ENCODE measurements at places on chromosomes 2 and 18. TPM values are rescaled to one million over a fixed set of nuclear protein-coding genes. Genes with fewer than 3 reads are reported as not detected.

GRCh38 chr2:113739849-113740248 lies 16.6 kb downstream of the SLC35F5 start:
- DNase-seq: no peak

Gene RBM45
- total RNA-seq: 26.1 TPM

DNA sequence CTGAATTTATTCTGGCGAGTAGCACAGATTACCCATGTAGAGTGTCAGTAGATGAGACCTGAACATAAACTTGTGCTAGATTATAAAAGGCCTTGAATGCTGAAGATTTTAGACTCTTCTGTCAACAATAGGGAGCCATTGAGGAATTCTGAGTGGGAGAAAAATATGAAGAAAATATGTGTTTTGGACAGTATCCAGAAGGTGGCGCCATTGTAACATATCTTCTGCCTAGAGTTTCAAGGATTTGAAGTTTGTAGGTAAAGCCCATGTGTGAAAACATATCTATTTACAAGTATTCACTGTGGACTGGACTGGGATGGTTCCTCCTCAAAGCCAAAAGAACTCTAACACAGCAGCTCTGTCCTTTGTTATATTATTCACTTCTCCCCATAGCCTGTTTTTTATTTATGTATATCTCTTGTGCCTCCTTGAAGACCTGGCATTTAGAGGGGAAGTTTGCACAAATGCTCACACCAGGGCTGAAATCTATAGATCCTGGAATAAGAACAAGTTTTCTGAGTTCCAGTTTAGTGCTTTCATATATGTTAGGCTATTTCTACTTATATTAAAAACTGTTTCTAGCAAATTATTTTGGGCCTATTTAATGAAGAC lies 124.9 kb downstream of the RDH14 start:
- no peak for DNase-seq

Gene RTP5
- 2.4 TPM for total RNA-seq

Gene GATA6
- total RNA-seq: under 0.01 TPM

DNA sequence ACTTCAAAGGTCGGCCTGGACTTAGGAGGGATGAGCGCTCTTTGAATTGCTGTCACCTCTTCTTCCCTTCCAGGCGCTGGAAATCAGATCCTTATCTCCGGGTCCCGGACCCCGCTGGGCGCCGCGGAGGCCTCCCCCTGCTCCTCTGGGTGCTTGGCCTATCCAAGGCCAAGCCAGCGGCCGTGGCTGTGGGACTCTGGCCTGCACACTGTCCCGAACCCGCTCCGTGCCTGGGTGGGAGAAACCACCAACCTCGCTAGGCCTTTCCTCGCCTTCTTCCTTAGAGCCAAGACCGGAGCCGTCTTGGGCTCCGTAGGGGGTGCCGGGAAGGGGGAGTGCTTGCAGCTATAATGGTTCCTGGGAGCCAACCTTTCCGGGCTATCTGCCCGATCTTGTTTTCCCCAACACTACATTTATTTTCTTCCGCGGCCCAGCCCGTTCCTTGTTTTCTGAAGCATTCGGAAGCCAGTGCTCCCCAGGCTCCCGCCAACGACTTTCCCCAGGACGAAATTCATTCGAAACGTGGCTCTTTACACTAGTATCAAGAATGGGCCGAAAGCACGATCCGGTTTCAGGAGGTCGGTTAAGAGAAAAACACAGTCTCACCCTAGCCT lies 2.4 kb downstream of the OSR1 start:
- no peak for DNase-seq

Gene RMDN2
- 27.7 TPM for total RNA-seq

DNA sequence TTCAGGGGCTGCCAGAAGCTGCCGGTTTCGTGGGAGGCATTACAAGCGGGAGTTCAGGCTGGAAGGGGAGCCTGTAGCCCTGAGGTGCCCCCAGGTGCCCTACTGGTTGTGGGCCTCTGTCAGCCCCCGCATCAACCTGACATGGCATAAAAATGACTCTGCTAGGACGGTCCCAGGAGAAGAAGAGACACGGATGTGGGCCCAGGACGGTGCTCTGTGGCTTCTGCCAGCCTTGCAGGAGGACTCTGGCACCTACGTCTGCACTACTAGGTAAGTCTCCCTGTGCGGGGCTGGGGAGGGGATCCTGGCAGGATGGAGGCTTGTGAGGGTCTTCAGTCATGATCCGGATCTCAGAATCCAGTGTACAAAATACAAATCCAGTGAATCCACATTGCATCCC lies 17.8 kb downstream of the IL1R2 start:
- DNase-seq: no peak

Gene PRKAG3
- not detected for total RNA-seq

Gene COL3A1
- 88.0 TPM for total RNA-seq

DNA sequence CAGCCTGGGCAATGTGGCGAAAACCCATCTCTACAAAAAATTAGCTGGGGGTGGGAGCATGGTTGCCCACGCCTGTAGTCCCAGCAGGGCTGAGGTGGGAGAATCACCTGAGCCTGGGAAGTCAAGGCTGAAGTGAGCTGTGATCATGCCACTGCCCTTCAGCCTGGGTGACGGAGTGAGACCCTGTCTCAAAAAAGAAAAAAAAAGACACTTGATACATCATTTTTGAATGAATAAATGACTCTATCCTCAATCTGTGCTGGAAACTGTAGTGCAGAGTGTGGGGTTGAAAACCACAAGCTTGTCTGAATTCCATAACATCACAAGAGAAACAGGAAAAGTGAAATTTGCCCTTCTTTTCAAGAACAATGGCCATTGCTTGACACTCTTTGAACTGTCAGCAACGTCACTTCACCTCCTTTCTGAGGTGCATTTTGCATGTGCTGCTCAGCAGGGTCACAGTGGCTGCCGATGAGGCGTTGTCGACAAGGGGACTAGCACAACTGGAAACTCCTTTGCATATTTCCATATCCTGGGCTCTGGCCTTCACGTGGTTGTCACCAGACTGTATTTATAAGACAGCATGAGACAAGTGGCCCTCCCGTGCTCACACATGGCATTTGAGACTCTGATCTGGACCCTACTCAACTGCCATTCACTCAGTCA lies 54.2 kb downstream of the DDX1 start:
- no peak for DNase-seq

Gene NIF3L1
- total RNA-seq: 33.4 TPM

Gene SIX2
- total RNA-seq: 0.41 TPM

GRCh38 chr2:86186431-86186830 lies 8.8 kb downstream of the IMMT start:
- no peak for DNase-seq

DNA sequence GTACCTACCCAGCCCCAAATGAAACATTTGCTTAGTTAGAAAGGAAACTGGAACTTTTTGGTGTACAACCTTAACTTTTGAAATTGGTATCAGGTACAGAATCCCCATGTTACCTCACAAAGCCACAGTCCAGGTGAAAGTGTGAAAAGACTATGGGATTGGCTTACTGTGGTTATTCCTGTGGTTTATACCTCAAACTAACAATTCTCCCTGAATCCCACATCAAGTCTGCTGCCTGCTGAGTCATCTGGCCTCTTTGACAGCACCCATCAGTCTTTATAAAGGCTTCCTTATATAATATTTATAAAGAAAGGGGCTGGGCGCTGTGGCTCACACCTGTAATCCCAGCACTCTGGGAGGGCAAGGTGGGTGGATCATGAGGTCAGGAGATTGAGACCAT lies 164.6 kb downstream of the TMEM247 start:
- DNase-seq: no peak

DNA sequence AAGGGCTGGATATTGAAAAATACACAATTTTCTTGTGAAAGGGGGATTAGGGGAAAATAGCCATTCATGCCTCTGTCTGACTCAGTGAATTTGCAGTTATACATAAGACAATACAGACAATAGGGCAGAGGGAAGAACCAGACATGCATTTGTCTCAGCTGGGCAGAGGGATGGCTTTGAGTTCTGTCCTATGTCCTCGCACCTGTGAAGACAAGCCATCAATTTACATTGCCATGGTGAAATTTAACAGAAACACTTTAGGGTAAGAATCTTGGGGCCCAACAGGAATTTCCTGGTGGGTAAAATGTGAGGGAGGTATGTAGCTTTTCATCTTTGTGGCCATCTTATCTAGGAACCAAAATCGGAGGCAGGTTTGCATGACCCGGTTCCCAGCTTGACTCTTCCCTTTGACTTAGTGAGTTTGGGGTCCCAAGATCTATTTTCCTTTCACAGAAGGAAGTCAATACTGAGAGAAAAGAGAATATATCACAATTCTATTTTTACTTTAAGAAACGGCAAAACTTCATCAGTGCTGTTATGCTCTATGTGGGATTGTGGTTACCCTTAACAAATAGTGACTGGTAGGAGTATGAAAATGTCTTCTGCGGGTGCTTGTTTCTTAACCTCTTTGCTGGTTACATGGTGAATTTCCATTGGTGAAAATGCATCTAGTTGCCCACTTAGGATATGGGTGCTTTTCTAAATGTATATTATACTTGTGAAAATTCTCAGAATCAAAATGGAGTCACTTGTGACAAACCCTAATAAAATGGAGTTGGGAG lies 221.8 kb downstream of the SPP2 start:
- DNase-seq: no peak

- peak; percentile 70 for DNase-seq
These were observed 75.0 kb downstream of the CTIF start for GRCh38 chr18:48613589-48614404.

- DNase-seq: no peak
These were observed 239.0 kb upstream of the CXCR4 start for GRCh38 chr2:136357007-136357380.

DNA sequence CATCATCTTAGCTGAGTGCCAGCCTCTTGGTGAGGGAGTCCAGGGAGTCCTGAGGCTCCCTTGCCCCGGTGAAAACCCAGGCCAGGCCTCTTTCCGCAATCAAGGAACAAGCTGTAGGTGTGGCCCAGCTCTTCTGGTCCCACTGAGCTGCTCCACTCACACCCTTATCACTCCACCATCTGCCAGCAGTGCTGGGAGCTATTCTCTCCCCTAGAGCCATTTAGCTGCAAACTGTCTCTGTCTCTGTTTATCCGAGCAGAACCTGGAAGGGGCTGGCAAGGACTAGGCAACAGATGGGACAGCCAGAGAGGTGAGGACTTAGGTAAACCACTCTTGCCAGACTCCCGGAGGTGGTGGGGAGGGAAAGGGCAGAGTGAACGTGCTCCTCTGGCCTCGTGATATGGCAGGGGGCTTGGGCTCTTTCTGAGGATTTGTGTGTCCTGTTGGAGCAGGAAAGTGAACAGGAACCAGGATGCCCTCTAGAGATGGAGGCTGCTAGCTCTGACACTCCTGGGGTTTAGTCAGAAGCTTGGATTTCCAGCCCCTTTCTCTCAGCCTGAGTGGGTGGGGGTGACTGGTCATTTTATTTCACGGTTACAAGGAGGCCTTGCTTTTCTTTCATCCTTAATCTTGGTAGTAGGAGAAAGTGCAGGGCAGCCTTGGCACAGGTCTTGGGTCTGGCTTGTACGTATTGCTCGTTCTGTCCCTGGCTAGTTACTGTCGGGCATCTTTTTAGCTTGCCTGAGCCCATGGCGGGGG lies 19.6 kb downstream of the B3GNT2 start:
- no peak for DNase-seq

- DNase-seq: no peak
These were observed 105.9 kb upstream of the RBBP8 start for GRCh38 chr18:22827216-22827615.

DNA sequence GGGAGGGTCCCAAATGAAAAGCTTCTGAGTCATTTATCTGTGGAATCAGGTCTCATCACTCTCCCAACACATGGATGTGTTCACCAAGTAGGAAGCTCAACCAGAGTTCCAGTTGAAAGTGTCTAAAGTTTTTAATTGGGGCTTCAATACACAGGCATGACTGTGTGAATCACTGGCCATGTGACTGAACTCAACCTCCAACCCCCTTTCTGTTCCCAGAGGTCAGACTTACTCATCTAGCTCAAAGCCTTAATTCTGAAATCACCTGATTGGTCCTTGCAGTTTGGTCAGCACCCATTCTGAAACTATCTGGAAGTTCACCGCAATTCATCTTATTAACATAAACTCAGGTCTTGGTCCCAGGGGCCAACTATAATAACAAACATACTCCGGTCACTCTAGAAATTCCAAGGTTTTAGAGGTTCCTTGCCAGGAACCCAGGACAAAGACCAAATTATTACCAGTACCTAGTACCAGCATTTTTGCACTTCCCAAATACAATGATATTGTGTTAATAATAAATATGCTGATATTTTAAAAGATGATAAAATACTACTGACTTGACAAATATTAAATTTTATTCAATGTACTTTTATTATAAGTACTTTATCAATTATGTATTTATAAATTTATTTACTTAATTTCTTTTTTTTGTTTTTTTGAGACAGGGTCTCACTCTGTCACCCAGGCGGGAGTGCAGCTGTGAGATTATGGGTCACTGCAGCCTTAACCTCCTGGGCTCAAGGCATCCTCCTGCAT lies 10.7 kb upstream of the RBM45 start:
- DNase-seq: no peak

Gene RPL31
- 954 TPM for total RNA-seq

DNA sequence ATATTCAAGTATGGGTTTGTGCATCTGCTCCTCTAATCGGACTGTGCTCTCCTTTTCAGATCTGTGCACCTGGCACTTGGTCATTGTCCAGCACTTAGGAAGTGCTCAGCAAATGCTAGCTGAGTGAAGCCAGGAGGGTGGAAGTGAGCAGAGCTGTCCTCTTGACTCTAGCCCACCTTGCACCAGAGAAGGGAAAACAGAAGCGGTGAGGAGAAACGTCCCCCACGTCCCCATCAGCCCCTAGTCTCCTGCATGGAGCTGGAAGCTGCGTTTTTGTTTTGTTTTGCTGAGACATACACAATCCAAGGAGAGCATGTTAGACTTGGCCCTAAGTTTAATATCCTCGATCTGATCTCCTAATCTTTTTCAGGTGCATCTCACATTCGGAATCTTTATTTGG lies 73.6 kb downstream of the EN1 start:
- no peak for DNase-seq
